ENCODE measurements at places on chromosomes 3 and 15.

DNA sequence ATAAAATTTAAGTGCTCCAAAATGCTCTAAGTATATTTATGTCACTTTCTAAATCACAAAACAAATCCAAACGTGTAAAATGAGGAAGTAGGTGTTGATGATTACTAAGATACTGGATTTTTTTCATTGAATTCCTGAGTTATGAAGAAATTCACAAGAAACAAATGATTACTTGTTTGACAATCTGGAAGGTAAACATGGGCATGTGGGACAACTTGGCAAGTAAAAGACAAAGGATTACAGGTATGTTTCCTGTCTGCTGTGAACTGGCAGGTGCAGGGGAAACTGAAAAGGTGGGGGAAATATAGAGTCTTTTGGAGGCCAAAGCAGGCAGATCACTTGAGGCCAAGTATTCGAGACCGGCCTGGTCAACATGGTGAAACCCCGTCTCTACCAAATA, 252.7 kb upstream of the AZI2 start:
- DNase-seq = no peak

- DNase-seq = peak; percentile 75
Measured at GRCh38 chr15:98800437-98801233, 152.3 kb downstream of the IGF1R start.

DNA sequence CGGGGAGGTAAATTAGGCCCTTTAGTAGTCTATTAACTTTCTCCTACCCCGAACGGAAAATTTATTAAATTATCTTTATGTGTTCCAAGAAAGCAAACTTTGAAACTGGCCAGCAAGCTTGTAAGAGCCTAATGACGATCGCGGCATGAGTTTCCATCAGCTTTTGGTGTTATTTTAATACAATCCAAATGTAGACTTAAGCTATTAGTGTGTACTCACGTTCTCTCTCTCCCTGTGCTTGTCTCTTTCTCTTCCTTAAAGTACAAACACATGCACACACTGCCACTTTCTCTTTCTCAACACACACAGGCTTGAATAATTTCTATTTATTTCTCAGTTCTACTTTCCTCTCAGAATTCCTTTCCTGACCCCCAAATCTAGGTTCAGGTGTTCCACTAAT, 108.8 kb upstream of the MME start:
- no peak for DNase-seq

GRCh38 chr3:158659454-158660237, 12.8 kb downstream of the LXN start:
- peak; percentile 6 for DNase-seq

DNA sequence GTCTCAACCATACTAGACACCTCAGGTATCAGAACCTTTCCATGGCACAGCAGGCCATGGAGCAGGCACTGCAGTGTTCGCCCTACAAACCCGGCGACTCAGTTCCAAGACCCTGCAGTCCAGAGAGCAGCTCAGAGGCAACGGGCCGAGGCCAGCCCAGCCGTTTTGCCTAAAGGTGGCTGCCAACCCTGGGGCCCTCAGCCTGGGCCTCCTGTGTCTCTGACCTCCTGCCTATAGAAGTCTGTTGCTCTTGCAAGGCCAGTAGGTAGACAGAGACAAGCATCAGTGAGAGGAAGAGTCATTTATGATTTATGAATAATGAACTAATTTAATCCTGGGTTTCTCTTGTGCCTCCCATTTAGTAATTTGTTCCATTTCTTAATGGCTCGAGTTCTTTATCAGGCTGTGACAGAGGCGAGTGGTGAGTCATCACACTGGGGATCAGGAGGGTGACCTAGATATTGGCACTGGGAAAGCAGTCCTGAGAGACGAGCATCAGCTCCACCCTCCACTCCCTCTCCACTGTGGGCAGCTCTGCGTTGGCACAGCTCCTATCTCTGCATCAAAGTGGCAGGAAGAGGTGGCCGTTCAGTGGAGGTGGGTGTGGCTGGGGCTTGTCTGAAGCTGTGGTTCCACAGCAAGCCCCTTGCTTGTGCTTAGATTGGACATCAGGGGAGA, 79.8 kb downstream of the ABHD5 start:
- no peak for DNase-seq

DNA sequence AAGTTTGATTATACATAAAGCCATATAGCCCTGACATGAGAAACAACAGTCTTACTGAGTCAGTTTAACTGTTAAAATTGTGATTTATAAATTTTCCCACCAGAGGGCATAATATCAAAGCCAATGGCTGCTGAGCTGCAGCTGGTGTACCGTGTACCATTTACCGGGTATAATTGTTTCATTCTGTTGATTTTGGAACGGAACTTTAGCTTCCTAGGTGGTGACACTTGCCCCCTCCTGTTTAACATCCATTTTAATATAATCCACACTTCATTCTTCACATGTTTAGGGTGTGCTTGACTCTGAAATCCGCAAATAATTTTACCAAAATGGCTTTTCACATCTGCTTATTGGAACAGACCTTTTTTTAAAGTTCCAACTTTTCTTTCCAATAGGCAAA, 72.8 kb downstream of the SLC9A9 start:
- peak; percentile 6 for DNase-seq

GRCh38 chr3:162150790-162151189, 654.2 kb downstream of the OTOL1 start:
- no peak for DNase-seq

DNA sequence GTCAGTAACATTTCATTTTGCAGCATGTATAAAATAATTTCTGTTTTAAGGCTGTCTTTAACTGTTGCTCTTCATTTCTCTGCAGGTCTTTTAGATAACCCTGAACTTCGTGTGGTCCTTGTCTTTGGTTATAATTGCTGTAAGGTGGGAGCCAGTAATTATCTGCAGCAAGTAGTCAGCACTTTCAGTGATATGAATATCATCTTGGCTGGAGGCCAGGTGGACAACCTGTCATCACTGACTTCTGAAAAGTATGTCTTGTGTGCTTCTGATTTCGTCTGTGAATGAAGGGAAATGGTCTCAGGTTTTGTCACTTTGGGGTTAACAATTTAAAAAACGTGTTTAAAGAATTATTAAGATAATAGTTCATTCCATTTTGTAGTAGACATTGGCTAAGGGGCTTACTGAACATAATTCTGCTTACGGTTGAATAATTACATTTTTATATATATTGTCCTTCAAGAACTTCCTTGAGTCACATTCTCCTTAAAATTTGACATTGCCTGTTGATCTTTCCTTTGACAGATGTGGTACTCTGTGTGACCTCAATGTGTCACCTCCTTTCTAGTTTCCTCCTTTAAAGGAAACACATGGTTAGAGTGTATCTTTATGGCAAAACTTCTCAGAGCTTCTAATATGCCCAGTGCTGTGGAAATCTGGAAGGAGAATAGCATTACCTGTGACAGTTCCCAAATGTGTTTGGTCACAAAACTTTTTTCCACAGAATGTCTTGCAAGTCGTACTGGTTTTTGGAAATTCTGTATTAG, 26.3 kb downstream of the FBXO22 start:
- DNase-seq = no peak

DNA sequence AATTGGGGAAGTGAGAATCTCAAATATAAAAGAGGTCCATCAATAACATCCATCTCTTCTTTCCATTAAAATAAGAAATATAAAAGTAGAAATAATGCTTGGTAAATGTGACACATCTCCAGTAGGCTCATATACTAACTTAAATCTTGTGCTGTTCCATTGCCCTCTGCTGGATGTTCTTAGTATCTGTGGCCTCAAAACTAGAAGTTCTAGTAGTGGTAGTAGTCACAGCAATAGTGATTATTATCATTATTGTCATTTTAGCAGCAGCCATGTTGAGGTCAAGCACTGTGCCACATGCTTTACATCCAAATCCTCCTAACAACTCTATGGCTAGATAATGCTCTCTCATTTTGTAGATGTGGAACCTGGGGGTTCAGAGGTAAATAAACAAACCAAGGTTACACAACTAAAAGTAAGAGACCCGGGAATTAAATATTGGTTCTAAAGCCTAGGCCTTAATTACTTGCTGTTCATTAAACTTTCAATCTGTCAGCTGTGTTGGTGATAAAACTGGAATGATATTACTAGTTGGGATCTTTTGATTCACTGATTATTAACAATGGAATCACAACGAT, 20.2 kb upstream of the BTLA start:
- peak; percentile 30 for DNase-seq

DNA sequence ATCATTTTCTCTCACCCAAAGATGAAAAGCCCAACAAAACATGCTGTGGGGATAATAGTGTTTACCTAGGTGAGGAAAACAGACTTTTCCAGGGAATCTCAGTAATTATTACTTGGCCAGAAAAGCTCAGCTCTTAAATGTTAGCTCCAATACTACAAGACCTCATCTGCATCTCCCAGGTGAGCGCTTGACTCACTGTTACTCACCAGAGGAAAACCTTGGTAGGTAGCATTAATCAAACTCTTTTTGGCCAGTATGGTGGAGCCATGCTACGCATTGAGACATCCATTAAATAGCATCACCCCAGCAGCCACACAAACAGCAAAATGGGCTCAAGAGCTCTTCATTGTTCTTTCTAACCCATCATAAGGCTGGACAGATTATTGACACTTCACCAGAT, 99.0 kb downstream of the TIGIT start:
- DNase-seq = no peak

GRCh38 chr3:161443921-161444693, 52.5 kb upstream of the OTOL1 start:
- no peak for DNase-seq

GRCh38 chr15:29698030-29698701, 124.1 kb downstream of the TJP1 start:
- DNase-seq = no peak

GRCh38 chr15:85172846-85173490, 191.3 kb downstream of the PDE8A start:
- no peak for DNase-seq

GRCh38 chr3:126487151-126487771, 11.6 kb upstream of the ZXDC start:
- DNase-seq = no peak

GRCh38 chr3:194874206-194874605, 188.5 kb downstream of the FAM43A start:
- no peak for DNase-seq

DNA sequence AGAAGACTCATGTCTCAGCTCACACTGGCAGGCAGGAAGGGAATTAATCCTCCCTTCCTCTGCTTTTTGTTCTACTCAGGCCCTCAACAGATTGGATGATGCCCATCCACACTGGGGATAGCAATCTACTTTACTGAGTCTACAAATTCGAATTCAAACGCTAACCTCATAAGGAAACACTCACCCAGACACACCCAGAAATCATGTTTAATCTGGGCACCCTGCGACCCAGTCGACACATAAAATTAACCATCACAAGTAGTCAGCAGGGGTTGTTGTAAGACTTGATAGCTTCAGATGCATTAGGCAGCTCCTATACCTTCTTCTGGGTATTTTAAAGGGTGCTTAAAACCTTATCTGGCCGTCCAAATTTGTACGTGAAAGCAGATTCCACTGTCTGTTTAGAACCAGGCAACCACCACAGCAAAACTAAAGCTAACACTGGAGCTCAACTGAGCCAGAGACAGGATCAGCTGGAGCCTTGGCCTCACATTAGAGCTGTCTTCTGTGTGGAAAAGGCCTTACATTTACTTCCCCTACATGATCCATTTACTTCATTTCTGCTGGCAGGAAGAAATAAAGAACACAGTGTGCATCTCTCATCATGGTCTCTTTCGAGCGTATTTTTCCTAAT, 407.3 kb upstream of the PPP2R3A start:
- no peak for DNase-seq

GRCh38 chr15:99177679-99178078, 71.7 kb downstream of the TTC23 start:
- DNase-seq = no peak

Measured in NCI-H526 treated with DMSO at 0.1 percent for 48 hours (cell line).